ENCODE measurements at places on chromosomes 16 and 17.

DNA sequence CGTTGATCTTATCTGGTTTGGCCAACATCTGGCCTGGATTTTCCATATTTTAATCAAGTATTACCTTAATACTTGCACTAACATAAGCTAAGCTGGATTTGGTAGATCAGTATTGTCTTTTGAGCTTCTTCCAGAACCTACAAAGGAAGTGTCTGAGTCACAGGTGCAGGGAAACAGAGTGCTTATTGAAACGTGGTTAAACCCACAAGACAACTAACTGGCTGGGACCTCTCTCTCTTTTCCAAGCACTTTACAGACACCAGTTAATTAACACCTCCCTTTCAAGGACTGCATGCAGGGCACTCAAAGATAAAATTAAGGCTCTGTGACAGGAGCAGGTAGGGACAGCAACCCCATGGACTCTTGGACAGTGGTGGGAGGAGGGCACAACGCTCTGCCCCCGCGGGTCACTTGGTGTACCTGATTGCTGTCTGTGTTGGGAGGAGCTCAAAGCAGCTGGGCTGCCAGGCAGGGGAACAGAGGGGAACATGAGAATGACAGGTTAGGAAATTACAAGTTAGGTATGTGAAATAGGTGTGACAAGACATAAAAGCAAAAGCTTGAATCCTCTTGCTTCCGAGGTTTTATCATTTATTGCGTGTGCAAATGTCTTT, 133.7 kb upstream of the MON1B start:
- DNase-seq: no peak

- no peak for DNase-seq
Measured at GRCh38 chr17:70086516-70086915, 11.5 kb downstream of the KCNJ16 start.

DNA sequence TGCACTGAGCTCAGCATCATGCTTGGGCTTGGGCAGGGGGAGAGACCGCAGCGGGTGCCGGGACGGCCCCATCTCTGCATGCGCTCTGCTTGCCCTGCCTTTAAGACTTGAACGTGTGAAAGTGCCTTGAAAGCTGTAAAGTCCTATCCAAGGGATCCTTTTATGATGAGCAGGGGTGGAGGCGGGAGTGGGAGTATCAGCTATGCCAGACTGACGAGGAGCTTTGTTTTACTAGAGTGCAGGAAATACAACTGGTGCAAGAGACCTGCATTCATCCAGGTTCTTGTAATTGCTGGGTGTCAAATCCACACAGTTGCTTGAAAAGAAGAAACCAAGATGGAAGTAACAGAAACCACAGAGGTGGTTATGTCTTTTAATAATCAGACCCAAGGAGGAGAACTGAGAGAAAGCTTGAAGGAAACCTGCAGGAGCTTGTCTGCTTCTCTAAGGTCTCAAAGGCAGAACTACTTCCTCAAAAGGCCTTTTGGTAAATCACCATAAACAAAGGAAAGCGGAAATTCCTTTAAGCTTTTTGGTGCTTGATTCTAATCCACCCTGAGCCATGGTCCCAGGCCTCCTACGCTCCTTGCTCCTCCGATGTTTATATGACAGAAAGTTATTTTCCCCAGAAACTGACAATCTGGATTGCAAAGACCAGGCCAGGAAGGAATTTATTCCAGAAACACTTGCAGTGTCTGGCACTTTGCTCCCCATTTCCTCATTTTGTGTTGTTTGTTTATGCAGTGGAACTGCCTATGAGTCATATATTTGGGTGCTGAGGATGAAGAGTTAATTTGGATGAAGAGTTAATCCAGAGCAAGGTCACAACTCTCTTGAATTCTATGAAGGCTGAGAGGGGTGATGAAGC, 51.3 kb upstream of the FBXO47 start:
- DNase-seq: no peak

- no peak for DNase-seq
Measured at GRCh38 chr17:16516594-16517051, 24.6 kb upstream of the LRRC75A start.

- no peak for DNase-seq
Measured at GRCh38 chr17:72901083-72901482, 191.4 kb downstream of the SLC39A11 start.

- no peak for DNase-seq
Measured at GRCh38 chr17:14903854-14904253, 361.3 kb downstream of the PMP22 start.

GRCh38 chr17:32723310-32723955, 153.5 kb downstream of the MYO1D start:
- no peak for DNase-seq

DNA sequence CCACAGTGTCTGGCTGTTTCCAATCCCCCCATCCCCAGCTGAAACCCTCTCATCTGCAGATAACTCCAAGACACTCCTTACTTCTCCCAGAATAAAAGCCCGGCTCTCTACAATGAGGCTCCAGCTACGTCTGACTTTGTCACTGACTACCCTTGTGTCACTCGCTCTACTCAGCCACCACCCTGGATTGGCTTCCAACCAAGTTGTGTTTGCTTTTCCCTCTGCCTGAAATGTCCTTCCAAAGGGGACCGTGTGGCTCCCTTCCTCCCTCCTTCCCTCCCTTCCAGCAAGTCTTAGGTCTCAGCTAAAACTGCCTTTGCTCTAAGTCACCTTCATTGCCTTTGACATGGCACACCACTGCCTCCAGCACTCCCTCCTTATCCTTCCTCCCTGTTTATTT, 42.8 kb downstream of the CDH1 start:
- no peak for DNase-seq

GRCh38 chr17:37774504-37774903, 29.6 kb upstream of the HNF1B start:
- no peak for DNase-seq

GRCh38 chr16:5619304-5619703, 521.7 kb upstream of the EEF2KMT start:
- DNase-seq: no peak

All from Caki2 (cell line).